ENCODE measurements at places on chromosomes 1 and 21.

DNA sequence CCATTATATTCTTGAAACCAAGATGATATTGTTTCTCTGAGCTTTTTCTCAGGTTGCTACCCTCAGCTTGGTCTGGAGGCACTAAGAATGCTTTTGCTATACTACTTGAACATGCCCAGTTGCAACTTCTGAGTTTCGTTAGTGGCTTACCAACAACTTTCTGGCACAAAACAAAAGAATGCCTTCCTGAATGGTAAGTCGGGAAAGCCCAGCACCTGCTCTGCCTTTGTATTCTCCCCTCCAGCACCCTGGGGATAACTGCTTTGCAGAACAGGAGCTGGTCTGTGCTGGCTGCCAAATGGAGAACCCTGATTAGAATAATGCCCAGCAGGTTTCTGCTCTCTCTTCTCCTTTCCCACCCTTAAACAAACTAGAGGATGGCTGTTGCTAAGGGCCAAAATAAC, 149.3 kb downstream of the TGFB2 start:
- DNase-seq = no peak

DNA sequence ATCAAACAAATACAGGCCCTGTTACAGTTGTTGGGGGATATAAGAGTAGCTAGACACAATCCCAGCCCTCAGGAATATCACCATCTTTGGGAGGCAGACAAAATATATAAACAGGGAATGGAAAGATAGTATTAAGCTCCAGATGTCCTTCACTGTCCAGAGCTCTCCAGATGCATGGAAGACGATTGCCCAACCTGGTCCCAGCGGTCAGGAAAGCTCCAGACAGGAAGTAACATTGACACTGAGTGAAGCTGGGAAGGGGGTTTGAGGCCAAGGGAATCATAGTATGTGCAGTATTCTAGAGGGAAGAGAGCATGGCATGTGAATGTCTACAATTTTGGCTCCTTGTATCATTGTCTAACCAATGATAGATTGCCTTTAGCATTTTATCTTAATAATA, 173.9 kb upstream of the HOOK1 start:
- no peak for DNase-seq

DNA sequence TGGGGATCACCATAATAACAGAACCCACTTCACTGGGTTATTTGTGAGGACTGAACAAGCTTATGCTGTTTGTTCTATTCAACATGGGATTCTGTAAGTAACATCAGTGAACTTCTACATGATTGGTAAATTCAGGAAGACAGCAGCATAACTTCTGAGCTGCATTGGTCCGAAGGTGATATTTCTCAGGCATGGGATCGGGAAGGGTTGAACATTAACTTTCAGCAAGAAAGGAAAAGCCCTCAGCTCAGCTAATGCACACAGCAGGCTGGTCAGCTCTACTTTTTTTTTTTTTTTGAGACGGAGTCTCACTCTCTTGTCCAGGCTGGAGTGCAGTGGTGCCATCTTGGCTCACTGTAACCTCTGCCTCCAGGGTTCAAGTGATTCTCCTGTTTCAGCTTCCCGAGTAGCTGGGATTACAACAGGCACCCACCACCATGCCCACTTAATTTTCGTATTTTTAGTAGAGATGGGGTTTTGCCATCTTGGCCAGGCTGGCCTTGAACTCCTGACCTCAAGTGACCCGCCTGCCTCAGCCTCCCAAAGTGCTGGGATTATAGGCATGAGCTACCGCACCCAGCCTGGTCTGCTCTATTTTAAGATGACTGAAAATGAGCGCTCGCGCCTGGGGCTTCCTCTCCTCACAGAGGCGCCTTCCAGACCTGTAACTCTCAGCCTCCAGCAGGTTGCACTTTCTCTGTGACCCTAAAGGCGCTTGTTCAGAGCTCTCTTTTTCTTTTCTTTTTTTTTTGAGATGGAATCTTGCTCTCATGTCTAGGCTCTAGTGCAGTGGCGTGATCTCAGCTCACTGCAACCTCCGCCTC, 42.2 kb downstream of the ECE1 start:
- DNase-seq = no peak

GRCh38 chr1:173122958-173123852, 72.5 kb upstream of the TNFSF18 start:
- no peak for DNase-seq

GRCh38 chr21:46452710-46453109, 6.0 kb upstream of the DIP2A start:
- no peak for DNase-seq

DNA sequence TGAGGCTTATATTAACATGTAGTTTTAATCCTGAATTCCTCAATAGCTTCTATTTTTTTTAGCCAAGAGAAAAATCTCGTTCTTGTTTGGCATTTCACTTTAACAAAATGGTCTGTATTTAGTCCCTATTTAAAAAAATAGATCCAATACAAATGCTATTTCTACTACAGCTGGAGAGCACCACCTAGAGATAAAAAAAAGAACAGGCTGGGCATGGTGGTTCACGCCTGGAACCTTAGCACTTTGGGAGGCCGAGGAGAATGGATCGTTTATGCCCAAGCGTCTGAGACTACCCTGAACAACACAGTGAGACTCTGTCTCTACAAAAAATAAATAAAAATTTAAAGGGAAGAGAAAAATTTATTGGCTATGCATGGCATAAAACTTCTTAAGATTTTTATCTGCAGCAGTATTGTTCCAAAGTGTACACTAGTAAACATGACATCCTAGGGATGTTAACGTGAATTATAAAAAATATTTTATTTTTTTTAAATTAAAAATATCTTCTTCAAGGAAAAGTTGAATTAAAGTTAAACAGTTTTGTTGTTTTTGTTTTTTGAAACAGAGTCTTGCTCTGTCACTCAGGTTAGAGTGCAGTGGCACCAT, 4.4 kb downstream of the ST7L start:
- no peak for DNase-seq

DNA sequence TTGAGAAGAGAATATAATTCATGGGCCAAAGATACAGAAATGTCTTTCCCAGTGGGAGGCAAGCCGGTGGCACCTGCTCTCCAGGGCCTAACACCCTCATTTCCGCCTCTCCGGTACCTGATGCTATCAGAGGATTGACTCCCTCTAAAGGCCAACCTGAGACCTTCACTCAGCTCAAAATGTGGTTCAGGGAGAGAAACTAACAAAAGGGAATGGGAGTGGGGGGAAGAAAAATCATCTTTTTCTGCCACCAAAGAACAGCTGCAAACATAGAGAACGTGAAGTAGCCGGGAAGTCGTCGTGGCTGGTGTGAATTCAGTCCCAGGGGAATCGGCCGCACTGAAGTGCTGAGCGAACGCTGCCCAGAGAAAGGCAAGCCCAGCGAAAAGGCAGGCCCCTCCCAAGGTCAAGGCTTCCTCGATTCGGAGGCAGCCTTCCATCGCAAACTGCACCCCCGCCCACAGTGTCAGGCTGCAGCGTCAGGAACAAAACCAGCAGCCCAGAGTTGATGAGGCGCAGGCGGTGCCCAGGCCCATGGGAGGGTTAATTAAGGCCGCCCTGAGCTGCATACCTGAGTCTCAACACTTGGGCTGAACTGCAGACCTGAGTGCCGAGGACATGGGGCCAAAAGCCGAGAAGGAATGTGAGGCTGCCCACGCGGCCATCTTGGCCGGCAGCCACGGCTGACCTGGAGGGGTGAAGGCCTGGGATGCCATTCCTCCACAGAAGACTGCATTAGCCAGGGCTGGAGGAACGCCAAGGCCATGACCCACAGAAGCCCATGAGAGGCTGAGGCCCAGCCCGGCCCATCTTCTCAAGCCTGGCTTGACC, 160.2 kb downstream of the PSMG1 start:
- DNase-seq = no peak

GRCh38 chr1:189623336-189623735, 854.3 kb downstream of the BRINP3 start:
- DNase-seq = no peak

All from T-helper 17 cell (primary cell).